ENCODE measurements at places on chromosomes 2 and 18.

DNA sequence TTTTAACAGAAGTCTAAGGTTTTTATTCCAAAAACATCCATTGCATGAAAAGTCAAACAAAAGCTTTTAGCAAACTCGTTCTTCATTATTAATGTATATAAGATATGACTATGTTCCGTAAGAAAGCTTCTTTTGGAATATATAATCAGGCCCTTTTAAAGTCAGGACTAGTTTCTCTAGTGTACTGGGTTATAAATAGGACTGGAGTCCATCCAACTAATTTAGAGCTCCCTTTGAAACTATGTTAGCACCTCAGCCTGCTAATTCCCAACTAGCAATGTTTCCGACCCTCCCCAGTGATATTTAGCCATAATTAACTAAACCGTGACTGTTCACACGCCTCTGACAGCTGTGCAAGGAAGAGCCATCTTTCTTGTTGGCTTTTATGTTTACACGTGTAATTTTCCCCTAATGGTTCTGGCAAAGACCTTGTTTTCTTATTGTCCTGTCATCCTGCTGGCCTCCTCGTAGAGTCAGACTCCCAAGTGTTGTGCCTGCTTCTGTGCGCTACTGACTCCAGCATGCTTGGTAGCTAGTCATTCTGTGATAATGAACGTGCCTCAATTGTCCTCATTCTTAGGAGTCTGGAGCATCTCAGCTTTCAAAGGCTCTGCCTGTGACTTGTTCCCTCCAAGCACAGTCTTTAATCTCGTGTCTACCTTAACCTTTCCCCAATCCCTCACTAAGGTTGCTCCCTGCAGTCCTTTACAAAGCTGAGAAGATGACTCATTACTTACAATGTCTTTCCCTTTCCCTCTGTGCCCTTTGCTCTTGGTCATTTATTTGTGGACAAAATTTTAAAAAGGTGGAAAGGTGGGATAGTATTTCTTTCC lies 172.2 kb upstream of the RASGRP3 start:
- no peak for DNase-seq

- DNase-seq: no peak
Observed at GRCh38 chr2:129619471-129619870, 360.0 kb upstream of the RAB6C start.

DNA sequence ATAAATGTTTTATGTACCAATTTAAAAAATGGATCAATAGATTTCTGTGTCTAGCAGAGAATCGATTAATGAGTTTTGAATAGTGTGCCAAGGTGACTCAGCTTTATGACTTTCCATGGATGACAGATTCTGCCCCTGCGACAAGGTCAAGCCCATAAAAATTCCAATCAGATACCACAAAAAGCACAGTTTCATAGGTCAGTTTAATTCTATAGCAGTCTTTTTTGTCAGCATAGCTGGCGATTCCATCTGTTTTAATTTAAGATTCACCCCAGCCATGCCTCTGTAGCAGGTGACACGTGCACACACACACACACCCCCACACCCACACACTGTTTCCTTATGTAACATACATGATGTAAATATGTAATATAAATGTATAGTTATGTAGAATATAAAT lies 28.9 kb downstream of the RAB31 start:
- DNase-seq: no peak

- DNase-seq: no peak
Observed at GRCh38 chr2:133418671-133419070, 149.6 kb downstream of the NCKAP5 start.

- DNase-seq: no peak
Observed at GRCh38 chr2:240895656-240896388, at the start of gene MAB21L4. TSS of gene MAB21L4 (minus strand) at chr2:240896156. CDS start at chr2:240895997, 159 bp downstream.
